Myocyte (in vitro differentiated cells): ENCODE measurements at places on chromosomes 7 and 10.

DNA sequence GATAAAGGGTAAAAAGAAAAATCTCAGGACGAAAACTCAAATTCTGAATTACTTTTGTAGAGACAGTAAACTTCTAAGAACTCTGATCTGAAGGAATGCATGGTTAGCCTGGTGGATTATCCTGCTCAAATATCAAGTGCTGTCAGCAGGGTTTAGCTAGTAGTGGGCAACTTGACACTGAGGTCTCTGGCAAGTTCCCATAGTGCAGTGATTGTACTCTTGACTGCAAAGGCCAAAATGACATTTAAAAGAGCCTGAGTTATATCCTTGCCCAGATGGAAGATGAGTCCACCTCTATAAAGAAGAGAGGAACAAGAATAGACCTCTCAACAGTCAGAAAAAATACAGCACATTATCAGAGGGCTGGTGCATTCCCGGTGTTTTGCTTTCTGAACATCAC, 304.5 kb upstream of the IMMP2L start:
- peak; percentile 57 for DNase-seq

DNA sequence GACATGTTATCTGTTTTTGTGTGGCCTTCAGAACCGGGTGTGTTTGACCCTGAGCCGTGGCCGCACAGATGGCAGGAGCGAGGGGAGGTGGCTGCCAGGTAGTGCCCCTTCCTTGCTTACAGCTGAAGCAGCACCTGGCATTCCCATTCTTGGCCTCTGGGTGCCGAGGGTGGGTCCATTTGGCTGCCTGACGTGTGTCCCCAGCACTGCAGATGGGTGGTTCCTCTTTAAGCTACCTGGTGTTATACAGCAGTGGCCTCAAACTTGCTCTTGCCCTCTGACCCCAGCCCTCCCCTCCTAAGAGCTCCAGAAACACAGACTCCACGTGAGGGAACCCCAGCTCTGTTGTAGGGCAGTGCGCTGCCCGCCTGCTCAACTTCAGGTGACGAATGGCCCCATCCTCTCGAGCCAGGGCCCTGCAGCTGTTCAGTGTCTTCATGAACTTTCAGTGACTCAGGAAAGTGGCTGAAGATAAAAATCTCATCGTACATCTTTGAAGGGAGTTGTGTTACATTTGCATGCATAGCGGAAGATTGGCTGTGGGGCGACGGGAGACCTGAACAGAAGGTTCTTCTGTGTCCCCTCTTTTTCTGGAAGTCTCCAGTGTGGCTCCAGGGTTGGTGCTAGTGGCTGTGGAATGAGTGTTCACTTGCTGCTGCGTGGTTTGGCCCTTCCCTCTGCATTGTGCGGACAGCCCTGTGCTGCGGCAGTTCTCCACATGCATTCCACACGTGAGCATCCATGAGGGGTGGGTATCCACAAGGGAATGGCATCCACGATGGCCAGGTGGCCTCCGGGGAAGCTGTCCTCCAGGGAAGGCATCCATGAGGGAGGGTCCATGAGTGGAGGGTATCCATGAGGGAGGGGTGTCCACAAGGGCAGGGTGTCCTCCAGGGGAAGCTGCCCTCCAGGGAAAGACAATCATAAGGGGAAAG, 91.6 kb downstream of the INPP5A start:
- peak; percentile 73 for DNase-seq

DNA sequence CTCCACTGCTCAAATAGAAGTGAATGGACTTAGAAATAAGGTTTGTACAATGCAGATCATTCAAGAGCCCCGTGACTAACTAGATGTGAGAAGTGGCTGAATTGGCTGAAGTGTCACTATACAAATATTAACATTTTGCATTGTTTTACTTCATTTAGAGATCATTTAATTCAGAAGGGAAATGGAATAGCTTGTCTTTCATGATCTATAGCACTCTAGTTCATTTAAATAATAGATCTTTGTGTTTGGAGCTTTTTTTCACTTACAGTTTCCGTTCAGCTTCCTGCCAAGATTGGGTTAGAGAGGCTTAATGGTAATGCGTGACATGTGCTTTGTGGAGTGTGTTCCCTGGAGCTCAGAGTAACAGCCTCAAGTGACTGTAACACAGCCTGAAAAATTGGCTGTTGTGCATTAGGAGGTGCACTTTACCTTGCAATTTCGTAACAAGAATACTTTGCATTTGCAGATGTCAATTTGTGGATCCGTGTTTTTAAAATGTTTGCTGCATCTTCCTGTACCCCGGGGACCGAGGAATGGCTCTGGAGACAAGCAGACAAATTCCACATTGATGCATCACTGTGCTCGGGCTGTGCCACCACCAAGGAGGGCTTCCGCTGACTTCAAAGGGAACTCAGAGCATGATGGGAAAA, 170.3 kb downstream of the NRP1 start:
- DNase-seq: peak; percentile 25

GRCh38 chr7:5532536-5533335, 109.1 kb upstream of the TNRC18 start:
- DNase-seq: peak; percentile 50

GRCh38 chr7:37380831-37381230, 67.8 kb downstream of the ELMO1 start:
- no peak for DNase-seq

DNA sequence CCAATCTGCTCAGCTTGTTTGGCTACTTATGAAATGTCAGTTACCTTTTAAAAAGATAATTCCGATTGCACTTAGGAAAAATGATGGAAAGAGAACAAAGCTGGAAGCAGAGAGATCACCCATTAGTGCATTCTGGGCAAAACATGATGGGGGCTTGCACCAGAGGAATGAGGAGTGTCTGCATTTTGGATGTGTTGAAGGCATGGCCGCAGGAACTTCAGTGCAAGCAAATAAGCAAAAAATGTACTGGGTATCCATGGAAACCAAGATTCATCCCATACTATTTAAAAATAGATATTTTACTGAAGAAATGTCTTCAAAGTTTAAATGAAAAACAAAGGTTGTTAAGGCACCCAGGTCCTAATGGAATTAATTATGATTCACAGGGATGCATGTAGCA, 655.0 kb downstream of the POM121L12 start:
- DNase-seq: no peak
